ENCODE measurements at places on chromosomes 1 and 21.

DNA sequence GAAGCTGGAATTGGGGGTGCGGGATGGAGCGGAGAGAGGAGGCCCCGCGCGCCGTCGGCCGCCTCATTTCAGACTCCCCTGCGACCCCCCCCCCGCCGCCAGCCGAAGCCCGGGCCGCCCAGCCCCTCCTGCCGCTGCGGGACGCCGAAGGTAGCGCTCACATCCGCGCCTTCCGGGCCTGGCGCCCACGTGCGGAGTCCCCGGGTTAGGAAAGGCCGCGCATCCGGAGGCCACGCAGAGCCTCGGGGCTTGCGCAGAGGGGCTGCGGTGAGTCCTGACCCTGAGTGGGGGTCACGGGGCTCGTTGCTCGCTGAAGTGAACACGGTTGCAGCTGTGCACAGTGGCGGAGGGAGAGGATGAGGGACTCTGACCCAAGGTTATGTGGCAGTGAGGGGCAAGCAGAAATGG is 552 bp upstream of the ZNF496 start:
- DNase-seq, result peak; percentile 54

- DNase-seq, result no peak
Measured at GRCh38 chr1:21691739-21692138, 22.6 kb upstream of the RAP1GAP start.

DNA sequence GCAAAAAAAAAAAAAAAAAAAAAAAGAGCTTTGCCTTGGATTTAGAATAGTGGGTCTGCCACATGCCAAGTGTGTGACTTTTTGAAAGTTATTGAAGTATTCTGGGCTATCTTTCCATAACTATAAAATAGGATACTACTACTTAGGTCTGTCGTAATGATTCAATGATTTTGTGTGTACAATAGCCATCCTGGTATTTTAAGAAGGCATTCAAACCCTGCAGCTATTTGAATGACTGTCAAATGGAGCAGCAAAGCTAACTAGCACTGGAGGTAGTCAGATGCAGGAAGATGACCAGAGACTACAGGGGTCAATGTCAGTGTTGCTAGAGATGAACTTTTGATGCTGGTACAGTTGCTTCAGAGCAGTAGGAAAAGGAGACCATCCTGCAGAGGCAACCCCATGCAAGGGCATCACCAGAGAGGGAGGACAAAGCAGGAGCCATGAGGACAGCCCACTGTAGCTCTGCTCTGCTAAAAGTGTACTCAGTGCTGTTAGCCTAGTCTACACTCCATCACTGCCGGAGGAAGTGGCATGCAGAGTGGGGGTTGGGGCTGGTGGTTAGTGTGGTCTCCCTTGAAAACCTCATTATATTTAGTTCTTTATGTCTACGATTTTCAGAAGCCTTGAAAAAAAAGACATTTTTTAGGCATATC is 29.0 kb downstream of the DUSP10 start:
- DNase-seq, result peak; percentile 79

- DNase-seq, result no peak
Measured at GRCh38 chr1:154459080-154459479, 42.9 kb upstream of the TDRD10 start.

- DNase-seq, result no peak
Measured at GRCh38 chr1:16254263-16254928, 17.4 kb upstream of the CPLANE2 start.

GRCh38 chr1:66938613-66939012 is 13.8 kb downstream of the MIER1 start:
- no peak for DNase-seq

GRCh38 chr21:26032263-26032662 is 138.3 kb downstream of the APP start:
- DNase-seq, result no peak

- no peak for DNase-seq
Measured at GRCh38 chr1:180896161-180896560, 16.5 kb upstream of the KIAA1614 start.

GRCh38 chr1:153525088-153525728 is 10.6 kb downstream of the S100A6 start:
- DNase-seq, result no peak

GRCh38 chr1:147567594-147568381 is 26.5 kb downstream of the BCL9 start:
- no peak for DNase-seq

- DNase-seq, result no peak
Measured at GRCh38 chr1:223504741-223505140, 111.5 kb downstream of the CCDC185 start.

DNA sequence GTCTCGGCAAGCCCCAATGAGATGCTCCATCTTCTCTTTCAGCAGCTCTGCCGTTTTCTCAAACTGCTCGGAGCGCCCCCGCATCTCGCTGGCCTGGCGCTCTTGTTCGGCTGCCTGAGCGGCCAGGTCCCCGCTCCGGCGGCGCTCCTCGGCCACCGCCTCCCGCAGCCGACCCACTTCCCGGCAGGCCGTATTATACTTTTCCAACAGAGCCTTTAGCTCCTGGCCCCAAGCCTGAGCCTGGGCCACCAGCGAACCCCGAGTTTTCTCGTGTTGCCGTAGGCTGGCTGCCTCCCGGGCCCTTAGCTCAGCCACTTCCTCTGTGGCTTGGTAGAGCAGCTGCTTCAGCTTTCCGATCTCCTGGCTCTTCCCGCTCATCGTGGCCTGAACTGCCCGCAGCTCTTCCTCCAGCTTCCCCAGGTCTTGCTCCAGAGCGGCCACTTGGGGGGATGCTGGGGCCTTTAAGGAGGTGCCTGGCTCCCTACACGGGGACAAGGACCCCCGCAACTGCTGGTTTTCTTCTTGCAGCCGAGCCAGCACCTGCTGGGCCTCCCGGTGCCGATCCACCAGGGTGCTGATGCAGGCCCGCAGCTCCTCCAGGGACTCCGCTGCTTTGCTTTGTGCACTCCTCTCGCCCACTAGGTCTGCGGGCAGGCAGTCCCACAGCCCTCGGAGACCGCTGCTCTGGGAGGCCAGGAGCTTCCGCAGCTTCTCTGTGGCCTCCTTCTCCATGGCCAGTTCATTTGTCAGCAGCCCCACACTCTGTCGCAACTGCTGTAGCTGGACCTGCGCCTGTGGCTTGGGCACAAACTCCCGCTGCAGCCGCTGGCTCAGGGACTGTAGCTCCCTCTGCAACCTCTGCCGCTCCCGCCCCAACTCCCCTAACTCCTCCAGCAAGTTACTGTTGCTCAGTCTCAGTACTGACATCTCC is 13.4 kb upstream of the PIAS3 start:
- peak; percentile 31 for DNase-seq

DNA sequence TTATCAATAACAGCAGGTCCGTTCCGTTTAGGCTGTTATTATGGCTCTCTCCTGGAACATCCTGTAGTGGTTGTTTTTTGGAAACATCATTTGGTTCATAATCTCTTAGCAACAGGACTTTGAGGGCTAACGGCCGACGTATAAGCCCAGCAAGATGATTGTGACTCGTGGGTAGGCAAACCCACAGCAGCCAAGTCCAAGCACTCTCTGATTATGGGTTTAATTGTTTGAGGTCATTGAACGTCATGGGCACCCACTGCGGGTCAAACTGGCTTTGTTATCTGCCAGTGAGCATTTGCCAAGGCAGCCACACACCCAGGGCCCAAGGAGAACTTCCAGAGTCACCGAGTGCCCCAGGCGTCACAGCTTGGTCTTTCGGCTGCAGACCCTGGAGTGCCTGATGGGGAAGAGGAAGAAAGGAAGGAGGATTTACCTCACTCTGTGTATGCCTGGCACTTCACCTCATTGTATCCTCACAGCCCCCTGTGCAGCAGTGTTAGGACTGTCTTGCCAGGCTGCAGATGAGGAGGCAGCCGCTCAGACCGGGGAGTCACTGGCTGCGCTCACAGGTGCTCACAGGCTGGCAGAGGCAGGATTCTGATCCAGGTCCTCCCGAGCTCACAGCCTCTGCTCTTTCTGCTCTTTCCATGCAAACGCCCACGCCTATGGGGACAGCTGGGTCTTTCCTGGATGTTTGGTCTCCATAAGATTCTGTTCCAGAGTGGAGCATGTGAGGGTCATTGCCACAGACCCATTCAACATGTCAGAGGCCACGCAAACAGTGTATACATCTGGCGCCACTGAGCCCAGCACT is 30.8 kb upstream of the EPS8L3 start:
- no peak for DNase-seq

DNA sequence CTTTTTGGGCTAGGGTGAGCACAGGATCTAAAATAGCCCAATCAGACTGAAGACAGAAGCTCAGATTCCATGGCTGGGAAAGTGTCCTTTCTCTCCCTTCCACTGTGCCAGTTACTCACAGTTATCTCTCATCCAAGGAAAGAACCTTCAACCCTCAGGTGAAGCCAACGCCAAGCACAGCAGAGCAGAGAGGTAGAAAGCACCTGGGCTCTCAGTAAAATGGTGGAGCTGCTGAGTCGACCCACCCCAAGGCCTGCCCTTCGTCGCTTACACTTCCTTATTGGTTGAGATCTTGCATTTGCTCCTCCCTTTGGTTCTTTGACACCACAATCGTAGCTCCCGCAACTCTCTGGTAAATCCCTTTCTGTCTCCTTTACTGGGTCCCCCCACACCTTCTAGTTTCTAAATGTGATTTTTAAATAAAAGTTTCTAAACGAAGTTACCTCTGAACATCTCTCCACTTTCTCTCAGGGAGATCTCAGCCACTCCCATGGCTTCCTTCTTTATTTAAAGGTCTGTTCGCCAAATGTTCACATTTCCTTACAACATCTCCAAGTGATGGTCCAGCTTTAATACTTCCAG is 27.5 kb upstream of the SLC30A1 start:
- DNase-seq, result no peak

GRCh38 chr1:100323419-100324106 is 28.7 kb upstream of the CDC14A start:
- DNase-seq, result no peak

DNA sequence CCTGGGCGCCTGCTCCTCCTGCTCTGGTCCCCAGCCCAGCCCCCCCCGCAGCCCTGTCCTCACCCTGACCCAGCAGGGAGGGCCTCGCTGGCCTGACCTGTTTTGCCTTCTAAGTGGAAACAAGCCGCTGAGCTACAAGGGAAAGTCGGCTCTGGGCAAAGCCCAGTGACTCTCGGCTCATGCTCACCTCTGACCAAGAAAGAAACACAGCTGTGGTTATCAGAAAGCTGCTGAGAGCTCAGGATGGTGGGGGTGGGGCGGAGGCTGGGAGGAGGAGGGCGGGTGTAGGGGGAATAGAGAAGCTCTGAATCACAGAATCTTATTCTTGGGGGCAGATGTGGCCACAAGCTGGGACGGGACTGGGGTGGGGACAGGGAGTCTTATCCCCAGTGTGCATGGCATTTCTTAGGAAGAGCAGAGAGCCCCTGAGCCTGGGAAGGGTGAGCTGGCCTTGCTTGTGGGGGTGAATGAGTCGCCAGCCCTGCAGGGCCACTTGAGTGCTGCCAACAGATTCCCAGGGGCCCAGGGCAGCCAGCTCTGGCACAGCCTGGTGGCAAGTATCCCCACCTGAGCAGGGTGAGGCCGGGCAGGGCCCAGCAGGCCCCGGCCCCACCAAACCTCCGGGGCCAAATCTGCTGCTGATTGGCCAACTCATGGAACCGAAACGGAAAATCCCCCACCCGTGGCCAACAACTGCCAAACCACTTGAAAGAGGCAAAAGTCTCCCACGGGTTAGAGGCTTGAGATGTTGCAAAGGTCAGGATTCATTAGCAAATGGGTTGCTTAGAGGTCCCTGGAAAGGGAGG is 120.6 kb downstream of the SPSB1 start:
- DNase-seq, result peak; percentile 77

DNA sequence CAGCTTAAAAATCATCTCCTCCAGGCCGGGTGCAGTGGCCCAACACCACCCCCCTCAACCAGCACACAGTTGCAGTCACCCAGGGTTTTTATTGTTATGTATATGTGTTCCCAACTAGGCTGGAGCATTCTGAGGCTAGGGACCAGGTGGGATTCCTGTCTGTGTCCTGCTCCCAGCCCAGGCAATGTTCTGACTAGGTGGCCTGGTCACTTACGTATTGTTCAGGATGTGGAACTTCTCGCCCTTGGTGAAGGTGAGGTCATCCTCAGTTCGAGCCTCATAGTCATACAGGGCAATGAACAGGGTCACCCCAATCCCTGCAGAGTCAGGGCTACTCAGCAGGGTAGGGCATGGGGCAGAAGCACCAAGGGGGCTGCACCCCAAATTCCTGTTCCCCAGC is 12.2 kb downstream of the FGR start:
- no peak for DNase-seq

GRCh38 chr1:227559499-227559898 is 3.9 kb upstream of the ZNF678 start:
- DNase-seq, result no peak

DNA sequence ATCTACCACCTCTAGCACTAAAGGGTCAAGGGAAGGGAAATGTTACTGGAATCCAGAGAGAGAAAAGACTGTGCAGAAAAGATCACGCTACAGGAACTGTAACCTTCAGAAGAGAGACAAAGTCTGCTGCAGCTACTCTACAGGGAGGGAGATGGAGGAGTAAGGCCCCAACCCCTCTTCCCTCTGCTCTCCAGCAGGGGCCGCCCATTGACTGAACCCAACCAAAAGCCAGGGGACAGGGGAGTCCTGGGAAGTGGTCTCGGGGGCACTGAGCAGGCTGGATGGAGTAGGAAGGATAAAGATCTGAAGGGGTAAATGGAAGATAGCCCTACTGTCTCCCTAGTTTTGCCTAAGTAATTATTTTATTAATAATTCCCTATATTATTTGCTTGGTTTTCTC is 72.8 kb upstream of the NR5A2 start:
- DNase-seq, result no peak

DNA sequence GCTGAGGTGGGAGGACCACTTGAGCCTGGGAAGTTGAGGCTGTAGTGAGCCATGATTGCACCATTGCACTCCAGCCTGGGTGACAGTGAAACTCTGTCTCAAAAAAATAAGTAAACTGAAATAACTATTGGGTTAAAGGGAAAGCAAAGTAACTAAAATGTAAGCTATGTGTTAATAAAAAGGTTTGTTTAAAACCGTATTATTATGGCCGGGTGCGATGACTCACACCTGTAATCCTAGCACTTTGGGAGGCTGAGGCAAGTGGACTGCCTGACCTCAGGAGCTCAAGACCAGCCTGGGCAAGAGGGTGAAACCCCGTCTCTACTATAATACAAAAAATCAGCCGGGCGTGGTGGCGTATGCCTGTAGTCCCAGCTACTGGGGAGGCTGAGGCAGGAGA is 27.0 kb downstream of the NVL start:
- DNase-seq, result no peak

DNA sequence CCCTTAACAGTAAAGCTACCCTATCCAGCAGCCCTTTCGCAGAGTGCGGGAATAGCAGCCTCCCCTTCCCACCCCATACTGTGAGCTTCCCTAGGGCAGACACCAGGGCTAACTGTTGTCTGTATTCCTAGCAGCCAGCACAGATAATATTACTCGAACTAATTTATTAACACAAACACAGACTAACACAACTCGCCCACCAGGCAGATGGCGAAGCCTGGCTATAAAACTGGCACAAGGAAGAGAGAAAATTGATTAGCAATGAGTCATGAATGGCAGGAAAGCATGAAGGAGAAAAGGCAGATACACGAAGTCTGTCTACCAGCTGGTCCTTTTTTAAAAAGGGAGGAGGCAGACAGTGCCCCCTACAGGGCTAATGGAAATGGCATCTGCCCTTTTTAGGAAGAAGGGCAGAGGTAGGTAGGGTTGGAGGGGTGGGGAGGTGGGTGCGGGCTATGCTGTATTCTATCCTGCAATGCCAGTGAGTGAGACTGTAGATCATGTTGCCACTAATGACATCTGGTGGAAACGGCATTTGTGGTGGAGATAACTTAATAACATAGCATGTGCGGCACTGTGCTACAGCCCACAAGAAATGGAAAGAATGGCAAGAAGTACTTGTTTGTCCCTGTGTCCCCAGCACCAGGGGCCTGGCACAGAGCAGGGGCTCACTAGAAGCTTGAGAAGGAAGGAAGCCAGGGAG is 30.6 kb upstream of the CTPS1 start:
- peak; percentile 47 for DNase-seq
